ENCODE measurements at places on chromosomes 2 and 18.

GRCh38 chr18:55185391-55185790 lies 226.1 kb upstream of the CCDC68 start:
- no peak for DNase-seq

- no peak for DNase-seq
These were observed 137.3 kb downstream of the SETBP1 start for GRCh38 chr18:44817831-44818473.

- DNase-seq: no peak
These were observed 1326.2 kb upstream of the TMEFF2 start for GRCh38 chr2:193520709-193521458.

DNA sequence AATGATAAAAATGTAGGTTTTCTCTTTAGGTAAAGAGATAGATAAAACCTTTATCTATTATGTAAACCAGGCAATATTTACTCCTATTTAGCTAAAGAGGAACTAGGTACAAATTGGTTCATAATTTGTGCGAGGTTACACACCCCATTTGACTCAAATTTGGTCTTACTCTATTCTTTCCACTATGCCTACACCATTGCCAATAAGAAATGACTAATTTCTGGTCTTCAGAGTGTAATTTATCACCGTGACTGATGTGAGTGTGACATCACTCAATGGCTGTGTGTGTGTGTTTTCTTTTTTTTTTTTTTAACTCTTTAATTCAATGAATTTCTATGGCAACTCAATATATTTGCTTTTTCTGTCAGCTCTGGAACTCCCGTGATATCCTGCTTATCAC lies 955.8 kb downstream of the TDRD15 start:
- no peak for DNase-seq

DNA sequence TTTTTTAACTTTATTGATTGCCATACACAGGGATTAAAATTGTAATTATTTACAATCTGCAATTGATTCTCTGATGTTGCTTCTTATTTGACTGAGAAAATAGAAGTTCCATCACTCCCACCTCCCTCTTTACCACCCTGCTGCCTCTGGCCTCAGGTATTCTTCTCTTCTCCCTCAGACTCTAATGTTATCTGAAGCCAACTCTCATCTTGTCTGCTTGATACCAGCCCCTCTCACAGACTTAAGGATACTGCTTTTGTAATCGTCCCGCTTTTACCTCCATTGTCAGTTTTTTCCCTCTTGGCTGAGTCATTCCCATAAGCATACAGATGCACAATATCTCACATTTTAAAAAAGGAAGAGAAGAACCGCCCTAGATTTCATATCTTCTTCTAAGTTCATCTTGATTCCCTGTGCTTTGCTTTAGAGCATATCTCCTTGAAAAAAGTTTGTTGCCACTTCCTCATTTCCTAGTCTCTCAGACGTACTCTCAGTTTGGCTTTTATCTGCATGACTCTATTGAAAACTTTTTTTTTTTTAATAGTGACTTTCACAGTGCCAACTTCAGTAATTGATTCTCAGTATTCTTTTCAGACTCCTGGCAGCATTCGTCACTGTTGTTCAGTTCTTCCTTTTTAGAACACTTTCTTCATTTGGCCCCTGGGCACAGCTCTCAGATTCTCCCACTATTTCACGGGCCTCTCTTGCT lies 31.1 kb downstream of the SPAG16 start:
- no peak for DNase-seq

All from hematopoietic multipotent progenitor cell treated with erythropoietin and hydrocortisone succinate and interleukin-3 and kit ligand, for 15 days (in vitro differentiated cells).